ENCODE measurements at places on chromosomes 13 and 19.
A peak's percentile ranks its signal among the peaks of the same experiment; 100 is the strongest.

GRCh38 chr19:50646074-50646807 is 3.0 kb upstream of the C19orf81 start:
- DNase-seq, result peak; percentile 15

GRCh38 chr19:29836409-29836825 is 24.6 kb downstream of the CCNE1 start:
- DNase-seq, result no peak

DNA sequence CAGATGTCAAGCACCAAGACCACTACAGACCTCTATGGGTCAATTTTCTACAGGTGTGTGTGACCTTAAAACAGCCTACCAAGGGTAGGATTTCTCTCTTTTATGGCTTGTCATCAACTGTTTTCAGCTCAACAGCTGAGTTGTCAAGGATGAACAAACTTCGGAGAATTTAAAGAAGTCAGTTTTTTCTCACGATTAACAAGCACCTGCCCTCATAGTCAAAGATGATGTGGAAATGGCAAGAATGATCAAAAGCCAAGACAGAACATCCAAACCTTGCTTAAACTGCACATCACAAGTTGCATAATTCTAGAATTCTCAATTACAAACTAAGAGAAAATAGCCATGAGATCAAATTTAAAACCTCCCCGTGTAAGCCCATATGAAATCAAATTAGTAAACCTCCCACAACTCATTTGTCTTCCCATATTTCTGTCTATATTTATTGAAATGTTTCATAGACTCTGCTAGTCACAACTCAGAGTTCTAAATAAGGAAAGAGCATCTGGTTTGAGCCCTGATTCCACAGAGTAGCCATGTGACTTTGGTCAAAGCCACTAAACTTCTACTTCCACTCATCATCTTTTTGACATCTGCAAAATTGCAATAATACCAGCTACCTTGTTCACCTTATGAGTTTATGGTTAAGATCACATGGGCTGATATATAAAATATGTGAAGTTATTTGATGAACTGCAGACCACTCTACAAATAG is 521.5 kb upstream of the HTR2A start:
- no peak for DNase-seq

DNA sequence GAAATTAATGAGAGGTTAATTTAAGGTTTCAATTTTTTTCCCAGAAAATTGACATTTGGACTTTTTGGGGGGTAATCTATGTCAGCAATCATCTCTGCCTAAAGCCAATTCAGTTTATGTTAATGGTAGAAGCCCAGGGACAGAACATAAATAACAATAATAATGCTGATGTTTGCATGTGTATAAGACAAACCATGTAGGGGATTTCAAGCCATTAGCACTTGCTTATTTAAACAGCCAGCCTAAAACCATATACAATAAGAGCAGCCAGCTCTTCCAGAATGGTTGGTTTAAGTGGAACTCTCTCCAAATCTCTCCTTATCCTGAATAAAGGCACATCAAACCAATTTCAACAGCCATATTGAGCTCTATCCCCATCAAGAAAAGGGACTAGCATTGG is 7.0 kb upstream of the FOXO1 start:
- no peak for DNase-seq

- DNase-seq, result no peak
These were observed 3.0 kb downstream of the ZNF490 start for GRCh38 chr19:12607631-12608030.

DNA sequence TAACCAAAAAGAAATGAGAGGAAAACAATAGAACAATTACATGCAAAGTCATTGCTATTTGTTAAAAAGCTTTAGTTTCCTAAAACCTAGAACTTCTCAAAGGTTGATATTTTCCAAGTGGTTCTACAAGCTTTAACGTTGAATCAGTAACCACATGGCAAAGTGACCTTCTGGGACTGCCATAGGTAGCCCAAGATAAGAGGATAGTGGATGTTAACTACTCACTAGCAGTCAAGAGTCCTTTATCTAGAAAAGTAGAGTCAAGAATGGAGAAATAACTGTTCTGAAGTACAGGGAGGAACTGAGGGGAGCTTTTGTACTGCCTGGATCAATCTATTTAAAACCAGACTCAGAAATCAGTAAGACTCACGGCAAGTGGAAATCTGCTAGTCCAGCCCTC is 9.9 kb upstream of the SLC46A3 start:
- no peak for DNase-seq

- peak; percentile 32 for DNase-seq
These were observed 5.1 kb downstream of the USE1 start for GRCh38 chr19:17220207-17220758.

GRCh38 chr13:99657848-99658260 is 156.6 kb downstream of the TM9SF2 start:
- DNase-seq, result no peak

- DNase-seq, result no peak
These were observed 51.3 kb downstream of the RAB20 start for GRCh38 chr13:110509971-110510786.

DNA sequence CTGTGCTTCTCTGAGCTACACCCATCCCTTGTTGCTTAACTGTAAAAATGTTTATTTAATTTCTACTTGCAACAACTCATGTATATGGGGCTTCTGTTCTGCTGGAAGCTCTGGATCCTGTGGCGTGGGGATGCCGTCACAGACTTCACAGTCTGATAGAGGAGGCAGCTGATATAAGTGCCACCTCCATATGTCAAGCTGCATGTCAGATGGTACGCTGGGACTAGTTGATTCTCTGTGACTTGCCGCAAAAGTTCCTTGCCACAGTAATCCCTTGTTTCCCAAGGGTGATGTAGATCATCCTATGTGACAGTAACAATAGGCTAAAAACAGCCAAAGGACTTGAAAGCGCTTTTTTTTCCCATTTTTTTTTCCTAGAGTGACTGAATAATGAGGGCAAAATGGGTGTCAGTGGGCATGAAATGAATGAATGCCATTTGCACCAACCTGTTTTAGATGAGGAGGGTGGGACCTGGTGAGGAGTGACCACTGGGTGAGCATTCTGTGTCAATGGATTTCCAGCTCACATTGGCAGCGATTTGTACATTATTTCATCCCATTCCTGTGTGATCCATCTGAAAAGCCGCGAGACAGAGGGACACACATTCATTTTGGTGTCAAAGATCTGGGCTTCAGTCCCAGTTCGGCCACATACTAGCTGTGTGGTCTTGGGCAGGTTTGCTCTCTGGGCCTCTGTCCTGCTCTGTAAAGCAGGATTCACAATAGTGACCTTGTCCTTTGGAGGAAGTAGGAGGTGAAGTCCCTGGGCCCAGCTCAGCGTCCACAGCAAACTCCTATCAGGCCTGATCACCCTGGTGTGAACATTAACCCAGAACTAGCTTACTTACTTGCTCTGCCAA is 88.9 kb upstream of the RNF113B start:
- no peak for DNase-seq

DNA sequence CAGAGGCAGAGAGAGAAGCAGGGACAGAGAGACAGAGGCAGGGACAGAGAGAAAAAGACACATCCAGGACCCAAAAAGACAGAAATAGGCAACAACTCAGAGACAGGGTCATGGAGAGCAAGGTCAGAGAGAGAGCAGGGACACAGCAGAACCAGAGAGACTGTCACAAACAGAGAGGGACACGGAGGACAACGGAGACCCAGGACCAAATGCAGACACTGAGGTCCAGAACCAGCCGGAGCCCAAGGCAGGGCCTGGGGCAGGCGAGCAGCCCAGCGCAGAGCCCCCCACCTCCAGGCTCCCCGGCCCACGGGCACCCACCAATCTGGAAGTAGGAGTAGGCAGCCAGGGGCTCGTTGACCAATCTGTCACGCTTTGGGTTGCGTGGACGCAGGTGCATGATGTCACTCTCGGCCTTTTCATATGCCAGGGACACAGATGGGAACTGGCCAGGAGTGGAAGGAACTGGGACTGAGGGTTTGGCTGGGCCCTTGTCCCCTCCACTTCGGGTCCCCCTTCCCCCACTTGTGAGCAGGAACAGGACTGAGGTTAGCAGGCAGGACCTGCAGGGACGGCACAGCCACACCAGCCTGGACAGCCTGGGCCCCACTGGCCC is 8.1 kb downstream of the TMEM147 start:
- DNase-seq, result no peak

DNA sequence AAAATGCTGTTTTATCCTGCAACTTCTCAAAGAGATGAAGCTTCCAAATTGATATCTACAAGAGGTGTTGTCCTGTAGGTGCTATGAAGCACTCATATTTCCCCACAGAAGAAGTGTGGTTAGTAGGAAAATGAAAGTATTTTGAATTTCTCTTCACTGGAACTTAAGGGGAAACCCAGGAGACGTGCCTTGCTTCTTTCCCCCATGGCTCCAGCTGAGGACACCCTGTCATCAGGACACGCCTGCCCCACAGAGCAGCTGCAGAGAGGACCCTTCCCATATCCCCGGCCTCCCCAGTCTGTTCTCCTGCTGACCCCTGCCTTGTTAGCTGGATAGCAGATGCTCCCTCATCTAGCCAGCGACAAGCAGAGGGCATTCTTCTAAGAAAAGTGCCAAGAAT is 371.3 kb downstream of the COG6 start:
- no peak for DNase-seq
